Stimulated activated CD4-positive, alpha-beta T cell treated with anti-CD3 and anti-CD28 coated beads, Interleukin-12 subunit alpha, Interleukin-12 subunit beta, amount 100 ng/mL, for 48 hours (primary cell): ENCODE measurements at places on chromosomes 4 and X.

DNA sequence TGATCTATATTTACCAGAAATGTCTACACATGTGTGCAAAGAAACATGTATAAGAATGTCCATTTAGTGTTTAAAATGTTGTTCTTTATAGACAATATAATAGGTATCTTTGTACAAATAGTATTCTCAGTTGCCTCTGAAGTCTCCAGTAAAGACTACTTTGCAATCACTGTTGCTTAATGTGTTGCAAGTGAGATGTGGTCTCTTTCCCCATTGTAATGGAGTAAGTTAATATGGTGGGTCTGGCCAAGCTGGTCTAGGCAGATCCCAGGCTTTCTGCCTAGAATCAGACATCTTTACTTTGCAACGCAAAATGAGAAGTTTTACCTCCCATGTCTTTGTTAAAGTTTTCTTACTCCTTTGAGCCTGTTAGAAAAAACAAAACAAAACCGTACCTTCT, 144.8 kb downstream of the GABRA3 start:
- no peak for DNase-seq

GRCh38 chr4:38364383-38364963, 299.5 kb upstream of the KLF3 start:
- no peak for DNase-seq

- no peak for DNase-seq
These were observed 104.0 kb downstream of the MAD2L1 start for GRCh38 chr4:119962631-119963030.

DNA sequence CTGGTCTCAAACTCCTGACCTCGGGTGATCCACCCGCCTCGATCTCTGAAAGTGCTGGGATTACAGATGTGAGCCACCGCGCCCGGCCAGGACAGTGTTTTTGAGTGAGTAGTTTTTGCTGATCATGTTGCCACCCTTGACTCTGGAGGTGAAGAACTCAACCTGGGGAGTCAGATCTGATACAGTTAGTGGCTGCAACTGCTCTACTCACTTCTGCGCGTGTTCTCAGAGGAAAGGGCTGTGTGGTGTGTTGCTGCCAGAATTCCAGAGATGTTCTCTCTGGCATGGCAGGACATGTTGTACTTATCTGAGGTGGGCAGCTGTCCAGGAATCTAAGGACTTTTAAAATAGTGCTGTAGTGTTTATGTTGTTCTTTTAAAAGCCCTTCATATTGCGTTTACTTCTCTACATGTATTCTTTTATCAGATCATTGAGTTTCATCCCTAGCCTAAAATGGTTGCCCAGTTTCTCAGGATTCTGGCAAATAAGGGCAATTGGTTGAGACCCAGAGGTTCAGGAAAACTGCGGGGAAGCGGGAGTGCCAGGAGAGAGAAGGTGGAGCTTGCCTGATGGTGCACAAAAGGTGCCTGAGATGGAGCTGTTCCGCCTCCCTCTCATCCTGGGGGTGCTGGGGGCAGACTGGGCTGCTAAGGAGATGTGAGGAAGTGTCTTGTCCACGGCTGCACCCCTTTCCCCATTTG, 97.7 kb downstream of the ARHGAP10 start:
- DNase-seq: no peak

DNA sequence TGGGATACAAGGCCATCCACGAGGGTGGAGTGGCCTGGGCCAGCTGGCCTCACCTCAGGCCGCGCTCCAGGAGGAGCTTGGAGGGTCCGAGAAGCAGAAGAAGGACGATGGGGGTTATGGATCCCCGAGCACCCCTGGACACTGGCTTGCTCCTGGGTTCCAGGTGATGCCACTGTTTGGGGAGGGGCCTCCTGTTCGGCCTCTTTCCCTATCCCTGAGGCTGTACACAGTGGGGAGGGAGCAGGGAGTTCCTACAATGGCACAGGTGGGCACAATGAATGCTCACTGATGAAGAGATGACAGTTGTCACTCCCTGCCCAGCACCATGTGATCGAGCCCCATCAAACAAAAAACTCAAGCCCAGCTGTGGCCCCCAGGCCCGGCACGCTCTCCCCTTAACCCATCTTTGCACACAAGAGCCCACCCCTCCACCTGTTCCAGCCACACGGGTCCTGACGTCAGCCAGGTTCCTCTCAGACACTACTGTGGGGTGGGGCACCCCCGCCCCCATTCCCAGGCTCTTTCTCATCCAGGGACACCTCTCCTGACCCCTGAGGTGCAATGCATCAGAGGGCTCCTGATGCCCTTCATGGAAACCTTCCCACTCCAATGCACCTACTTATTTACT, 70.3 kb downstream of the WFS1 start:
- DNase-seq: no peak

GRCh38 chr4:156959298-156959702, 12.3 kb downstream of the PDGFC start:
- DNase-seq: no peak

DNA sequence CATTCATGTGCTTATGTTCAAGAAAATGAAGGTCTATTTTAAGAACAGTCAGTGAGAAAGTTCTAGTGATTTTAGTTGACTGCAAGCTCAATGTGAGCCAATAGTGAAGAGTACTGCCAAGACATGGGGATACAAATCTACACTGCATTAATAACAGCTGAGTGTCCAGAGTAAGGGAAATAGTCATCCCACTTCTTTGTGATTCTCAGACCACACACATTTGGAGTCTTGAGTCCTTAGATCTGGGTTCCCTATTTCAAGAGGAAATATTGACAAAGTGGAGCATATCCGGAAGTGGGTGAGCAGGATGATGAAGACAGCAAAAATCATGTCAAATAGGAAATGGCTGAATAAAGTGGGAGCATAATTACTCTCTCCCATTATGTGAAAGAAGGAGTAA, 171.1 kb downstream of the LARP7 start:
- DNase-seq: no peak

- no peak for DNase-seq
These were observed 77.6 kb downstream of the PRKG2 start for GRCh38 chr4:81137446-81137845.

- no peak for DNase-seq
These were observed 57.2 kb downstream of the MFAP3L start for GRCh38 chr4:169968999-169969398.

- peak; percentile 46 for DNase-seq
These were observed 28.2 kb upstream of the HUWE1 start for GRCh38 chrX:53714580-53715345.

- no peak for DNase-seq
These were observed 186.2 kb upstream of the BCOR start for GRCh38 chrX:40283981-40284380.

DNA sequence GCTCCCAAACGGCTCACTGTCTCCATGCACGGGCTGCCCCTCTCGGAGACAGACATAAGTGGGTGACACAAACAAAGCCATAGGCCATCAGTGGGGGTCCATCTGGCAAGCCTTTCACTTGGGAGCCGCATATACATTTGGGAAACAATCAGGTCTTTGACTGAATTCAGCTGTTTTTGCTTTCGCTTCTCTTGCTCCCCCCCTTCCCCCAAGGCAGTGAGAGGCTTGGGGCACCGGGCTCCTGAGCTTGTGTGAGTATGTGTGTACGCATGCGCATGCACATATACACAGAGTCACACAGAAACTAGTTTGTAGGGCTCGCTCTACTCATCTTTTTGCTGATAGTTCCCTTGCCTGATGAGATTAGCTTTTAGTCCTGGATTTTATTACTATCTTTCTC, 284.4 kb downstream of the AFF2 start:
- no peak for DNase-seq

DNA sequence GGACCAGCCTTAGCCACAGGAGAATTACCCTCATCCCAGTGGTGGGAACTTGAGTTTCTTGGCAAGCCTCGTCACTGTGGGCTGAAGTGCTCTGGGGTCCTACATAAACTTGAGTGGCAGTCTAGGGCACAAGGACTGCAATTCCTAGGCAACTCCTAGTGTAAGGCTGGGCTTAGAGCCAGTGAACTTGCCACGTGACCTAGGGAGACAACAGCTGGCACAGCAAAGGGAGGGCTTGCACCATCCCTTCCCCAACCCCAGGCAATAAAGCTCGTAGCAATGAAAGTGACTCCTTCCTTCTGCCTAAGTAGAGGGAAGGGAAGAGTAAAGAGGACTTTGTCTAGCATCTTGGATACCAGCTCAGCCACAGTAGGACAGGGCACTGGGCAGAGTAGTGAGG, 81.8 kb downstream of the TEX11 start:
- no peak for DNase-seq

DNA sequence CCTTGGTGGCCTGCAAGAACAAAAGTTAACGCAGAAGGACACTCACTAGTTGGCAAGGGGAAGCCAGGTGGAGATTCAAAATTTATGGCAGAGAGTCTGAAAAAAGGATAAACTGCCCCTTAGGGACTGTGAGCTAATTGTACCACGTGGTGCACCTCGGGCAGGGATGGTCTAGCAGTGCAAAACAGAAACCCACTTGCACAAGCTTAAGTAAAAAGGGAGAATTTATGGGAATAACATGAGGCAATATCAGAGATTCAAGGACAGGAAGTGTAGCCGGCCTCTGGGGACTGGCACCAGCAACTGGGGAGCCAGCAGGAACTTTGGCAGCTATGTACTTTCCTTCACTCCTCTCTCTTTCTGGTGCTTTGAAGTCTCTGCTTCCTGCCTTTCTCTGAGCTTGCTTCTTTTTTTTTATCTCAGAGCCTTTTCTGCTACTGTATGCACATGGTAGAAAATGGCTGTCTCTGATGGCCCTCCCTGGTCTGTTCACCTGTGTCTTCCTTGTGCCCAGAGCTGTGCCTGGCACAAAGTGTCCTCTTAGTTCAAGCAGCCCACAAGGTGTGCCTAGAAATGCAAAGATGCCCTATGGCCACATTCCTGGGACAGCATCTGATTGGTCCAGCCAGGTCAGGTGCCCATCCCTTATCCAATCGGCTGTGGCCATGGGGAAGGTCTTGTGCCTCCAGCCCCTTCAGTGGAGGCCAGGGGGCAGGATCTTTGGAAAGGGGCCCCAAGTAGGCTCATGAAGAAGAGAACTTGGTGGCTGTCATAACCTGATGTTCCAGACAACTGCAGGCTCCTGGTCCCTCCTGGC, 114.8 kb upstream of the ATP6AP2 start:
- no peak for DNase-seq

DNA sequence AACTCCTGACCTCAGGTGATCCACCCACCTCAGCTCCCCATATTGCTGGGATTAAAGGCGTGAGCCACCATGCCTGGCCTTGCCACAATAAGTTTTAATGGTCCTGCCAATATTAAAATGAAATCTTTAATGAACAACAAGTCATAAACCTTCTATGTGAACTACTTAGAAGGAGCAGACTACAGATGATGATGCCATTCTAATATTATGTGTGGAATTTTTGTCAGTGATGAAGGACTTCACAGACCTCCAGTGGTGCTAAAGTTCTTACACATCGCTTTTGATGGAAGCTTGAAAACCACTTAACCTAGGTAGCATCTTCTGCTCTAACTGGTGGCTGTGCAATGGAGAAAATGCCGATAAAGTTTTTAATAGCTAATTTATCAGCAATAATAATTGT, 331.4 kb downstream of the CCSER1 start:
- DNase-seq: no peak

DNA sequence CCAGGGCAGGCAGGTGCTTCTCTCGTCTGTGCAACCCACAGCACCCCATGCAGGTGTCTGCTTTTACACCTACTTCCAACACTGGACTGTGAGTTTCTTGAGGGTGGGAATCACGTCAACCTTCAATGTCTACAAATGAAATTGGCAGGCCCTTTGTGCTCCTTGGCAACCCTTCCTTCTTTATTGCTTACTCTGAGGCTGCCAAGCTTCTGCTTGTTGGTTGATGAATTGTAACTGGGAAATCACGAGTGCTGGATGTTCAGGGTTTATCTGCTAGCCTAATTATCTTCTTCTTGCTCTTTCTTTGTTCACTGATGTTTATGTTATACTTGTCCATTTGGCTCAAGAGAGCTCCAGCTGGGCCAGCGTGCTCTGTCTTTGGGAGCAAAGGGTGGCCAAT, 2.5 kb upstream of the DGAT2L6 start:
- DNase-seq: no peak

- DNase-seq: no peak
These were observed 55.4 kb downstream of the C4orf51 start for GRCh38 chr4:145735347-145735675.

DNA sequence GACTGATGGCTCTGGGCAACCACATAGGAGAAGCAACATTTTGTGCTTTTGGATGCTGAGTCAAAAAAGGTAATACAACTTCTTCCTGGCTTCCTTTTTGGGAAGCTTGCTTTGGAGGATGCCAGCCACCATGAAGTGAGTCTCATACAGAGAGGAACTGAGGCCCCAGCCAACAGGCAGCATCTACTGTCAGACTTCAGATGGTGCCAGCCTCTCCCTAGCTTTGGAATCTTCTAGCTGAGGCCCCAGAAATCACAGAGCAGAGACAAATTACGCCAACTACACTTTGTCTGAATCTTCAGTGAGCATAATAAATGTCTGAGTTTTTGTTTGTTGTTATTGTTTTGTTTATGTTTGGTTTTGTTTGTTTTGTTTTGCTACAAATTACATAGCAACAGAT, 136.1 kb downstream of the ATP10D start:
- no peak for DNase-seq

DNA sequence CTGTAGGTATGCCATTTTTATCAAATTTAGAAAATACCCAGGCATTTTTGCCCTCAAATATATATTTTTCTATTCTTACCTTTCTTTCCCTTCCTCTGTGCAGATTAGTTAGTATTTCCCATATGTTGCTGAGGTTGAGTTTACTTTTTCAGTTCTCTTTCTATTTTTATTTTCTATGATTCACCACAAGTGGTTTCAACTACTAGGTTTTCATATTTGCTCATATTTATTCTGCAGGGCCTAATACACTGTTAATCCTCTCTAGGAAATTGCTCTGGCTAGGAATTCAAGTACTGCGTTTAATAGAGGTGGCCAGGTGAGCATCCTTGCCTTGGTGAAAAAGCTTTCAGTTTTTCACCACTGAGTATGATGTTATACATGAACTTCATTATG, 1535.3 kb upstream of the PCDH10 start:
- DNase-seq: no peak

DNA sequence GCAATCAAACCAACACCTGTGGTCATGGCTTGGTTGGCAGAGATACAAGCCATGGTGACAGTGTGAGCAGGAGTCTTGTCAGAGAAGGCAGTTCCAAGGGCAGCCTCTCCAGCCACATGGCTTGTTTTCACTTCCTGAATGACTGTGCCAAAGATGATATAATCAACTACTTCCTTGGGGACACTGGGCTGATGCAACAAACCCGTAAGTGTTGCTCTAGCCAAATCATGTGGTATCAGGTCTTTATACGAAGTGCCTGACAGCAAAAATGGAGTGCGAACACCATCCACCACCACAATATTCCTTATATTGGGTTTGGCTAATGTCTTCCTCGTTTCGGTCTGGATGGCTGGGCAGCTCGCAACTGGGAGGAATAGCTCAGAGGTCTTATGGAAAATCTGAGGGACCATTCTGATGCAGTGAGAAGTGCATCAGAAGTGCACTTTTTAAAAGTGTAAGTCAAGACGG, 922.0 kb downstream of the NLGN4X start:
- no peak for DNase-seq

DNA sequence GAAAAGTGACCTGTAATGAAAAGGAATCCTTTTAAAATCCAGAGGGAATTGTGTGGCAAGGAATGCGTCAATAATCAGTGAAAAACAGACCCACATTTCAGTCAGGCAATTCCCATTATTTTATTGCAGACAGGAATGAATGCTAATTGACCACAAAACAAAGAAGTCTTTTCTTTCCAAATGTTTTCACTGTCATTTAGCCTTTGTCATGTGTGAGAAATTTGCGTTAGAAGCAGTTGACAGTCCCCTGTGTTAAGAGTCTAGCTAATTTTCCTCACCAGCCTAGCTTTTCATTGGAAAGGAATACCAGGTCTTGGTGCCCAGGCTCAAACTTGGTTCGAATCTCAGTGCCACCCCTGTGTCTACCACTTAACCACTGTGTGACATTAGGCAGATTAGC, 83.4 kb downstream of the KIT start:
- DNase-seq: no peak
